HuH-7.5 (cell line): ENCODE measurements at places on chromosomes 7 and 10.

DNA sequence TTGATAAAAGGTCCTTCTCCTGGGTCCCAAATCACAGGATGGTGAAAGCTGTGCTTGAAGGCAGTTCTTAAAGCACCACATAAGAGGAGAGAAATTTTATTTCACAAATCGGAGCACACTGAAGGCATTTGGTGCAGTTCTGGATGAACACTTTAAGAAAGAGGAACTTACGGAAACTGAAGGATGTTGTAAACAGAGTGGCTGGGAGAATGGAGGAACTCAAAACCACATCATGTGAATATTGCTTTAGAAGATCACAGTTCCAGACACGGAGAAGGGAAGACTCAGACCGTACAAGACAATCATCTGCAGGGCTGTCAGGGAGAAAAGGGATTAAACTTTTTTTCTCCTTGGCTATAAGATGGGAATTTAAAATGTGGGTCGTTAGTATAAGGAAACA, 9.0 kb upstream of the GPR141 start:
- no peak for DNase-seq

DNA sequence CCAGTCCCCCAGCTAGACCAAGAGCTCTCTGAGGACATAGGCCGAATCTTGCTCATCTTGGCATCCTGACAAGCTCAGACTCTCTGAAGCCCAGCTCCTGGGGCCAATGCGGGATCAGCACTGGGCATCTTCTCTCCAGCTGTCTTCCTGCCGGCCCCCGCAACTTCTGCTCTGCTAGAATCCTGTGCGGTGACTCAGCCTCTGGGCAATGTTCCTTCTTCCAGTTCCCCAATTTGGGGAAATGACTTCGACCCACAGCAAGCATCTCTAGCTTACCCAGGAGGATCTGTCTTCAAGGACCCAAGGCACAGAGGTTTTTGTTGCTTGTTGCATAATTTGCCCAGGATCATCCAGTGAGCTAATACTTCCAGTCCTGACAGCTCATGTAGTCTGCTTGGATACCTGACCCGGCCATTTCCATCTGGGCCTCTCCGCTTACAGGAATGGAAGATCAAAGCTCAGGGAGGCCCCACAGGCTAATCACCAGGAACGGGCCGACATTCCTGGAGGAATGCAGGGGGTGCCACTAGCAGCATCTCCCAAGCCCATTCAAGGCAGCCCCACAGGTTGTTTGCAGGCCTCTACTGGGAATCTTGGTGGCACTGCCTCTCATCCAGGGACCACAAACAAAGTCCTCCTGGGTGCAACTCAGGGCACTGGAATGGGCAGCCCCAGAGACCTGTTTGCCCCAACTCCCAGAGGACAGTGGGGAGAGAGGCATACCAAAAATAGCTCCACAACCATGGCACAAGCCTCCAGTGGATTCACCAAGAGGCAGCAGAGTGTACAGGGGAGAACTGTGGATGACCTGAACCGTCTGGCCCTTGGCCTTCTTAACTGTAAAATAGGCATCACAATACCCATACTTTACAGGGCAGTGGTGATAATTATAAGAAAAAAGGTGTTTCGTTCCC, 151.9 kb downstream of the NEURL1 start:
- DNase-seq, result no peak

- DNase-seq, result no peak
These were observed 14.9 kb upstream of the MRPS24 start for GRCh38 chr7:43884209-43884608.

DNA sequence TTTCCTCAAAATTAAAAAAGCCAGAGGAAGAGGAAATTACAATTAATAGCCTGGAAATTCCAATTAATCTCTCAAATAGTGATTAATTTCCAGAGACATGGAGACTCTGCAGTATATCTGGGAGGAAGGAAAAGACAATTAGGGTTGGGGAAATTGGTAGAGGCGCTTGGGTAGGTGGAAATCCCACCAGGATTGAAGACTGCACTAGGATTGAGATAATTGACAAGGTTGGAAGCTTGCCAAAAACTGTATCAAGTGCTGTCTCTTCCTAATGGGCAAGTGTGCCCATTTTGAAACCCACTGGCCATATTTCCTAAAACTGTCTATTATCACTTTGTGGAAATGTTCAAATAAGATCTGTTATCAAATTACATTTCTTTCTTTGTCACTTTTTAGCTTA, 21.6 kb downstream of the CHN2 start:
- DNase-seq, result no peak

DNA sequence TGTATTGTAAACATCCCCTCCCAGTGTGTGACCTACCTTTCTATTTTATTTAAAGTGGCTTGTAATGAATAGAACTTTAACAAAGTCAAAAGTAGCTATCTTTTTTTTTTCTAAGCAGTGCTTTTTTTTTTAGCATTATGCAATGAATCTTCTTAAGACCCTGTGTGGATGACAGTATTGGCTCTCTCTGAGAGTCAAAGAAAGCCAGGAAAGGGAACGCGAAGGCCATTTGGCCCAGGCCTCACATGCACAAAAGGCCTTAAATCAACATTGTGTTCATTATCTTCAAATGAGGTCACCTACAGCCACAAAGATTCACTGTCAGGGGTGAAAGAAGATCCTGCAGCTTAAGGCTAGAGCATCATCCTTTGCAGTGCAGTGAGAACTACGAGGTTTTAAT, 721.5 kb downstream of the GRID1 start:
- DNase-seq, result no peak

DNA sequence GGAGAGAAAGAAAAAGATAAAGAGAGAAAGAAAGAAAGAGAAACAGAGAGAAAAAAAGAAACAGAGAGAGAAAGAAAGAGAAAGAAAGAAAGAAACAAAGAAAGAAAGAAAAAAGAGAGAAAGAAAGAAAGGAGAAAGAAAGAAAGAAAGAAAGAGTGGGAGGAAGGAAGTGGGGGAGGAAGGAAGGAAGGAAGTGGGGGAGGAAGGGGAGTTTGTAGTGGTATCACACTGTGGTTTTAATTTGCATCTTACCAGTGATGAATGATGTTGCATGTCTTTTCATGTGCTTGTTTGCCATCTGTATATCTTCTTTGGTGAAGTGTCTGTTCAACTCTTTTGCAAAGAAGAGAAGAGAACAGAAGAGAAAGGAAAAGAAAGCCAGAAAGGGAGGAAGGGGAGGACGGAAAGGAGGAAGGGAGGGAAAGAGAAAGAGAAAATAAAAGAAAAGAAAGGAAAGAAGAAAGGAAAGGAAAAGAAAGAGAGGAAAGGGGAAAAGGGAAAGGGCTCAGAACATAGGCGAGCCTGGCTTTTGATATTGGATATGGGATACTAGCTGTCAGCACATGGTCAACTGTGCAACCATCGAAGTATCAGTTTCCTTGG, 79.2 kb upstream of the FRMD4A start:
- DNase-seq, result no peak

- DNase-seq, result no peak
These were observed 24.1 kb upstream of the SH2B2 start for GRCh38 chr7:102262546-102262945.

DNA sequence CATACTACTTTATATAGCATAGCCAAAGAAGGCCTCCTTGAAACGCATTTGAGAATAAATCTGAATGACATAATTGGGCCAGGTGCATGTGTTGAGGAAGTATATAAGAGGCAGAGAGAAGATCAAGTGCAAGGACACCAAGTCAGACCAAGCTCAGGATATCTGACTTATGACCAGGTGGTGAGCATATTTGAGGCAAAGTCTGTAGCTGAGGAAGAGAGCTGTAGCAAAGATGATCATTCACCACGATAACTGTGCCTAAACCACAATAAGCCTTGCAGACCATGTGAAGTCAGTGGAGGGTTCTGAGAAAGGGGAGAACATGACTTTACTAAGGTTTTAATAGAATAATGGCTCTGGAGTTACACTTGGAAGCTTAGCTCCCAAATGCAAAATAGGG, 292.3 kb downstream of the SORCS1 start:
- no peak for DNase-seq

GRCh38 chr10:30583778-30584415, 45.7 kb downstream of the LYZL2 start:
- no peak for DNase-seq

GRCh38 chr10:72075376-72076115, 12.8 kb downstream of the SPOCK2 start:
- no peak for DNase-seq

DNA sequence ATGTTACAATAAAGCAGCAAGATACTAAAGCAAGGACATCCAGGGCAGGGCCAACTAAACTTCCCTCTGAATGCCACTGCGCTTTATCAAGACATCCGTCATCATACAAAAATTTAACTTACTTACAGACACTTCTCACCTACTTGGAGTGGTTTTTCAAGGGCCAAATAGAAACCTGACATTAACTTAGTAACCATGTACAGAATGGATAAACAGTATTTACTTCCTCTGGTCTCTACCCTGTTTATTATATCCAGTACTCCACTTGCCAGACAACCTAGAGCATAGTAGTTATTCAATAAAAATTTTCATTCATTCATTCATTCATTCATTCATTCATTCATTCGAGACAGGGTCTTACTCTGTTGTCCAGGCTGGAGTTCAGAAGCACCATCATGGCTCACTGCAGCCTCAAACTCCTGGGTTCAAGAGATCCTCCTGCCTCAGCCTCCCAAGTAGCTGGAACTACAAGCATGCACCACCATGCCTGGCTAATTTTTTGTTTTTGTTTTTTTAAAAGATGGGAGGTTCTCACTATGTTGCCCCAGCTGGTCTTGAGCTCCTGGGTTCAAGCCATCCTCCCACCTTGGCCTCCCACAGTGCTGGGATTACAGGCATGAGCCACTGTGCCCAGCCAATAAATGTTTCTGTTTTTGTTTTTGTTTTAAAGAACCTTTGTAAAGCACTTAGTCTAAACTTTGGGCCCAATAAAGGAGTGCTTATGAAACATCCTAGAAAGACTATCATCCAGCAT, 19.0 kb downstream of the SMURF1 start:
- no peak for DNase-seq

- peak; percentile 47 for DNase-seq
These were observed 35.6 kb downstream of the ANKMY2 start for GRCh38 chr7:16609842-16610450.

DNA sequence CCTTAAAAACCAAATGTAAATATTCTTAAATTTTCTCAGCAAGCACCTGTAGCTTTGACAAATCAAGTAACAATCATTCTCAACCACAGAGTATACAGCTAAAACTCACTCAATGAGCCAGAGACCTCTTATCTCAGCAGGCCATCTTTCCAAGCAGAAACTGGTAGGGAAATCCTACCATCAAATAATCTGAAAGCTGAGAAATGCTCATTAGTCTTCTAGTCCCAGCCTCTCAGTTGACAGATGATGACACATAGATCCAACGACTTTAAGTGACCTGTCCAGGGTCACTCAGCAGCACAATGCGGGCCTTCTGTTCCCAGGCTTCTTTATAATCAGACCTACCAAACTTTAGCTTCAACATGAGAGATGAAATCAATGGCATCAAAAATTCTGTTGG, 184.6 kb downstream of the SGMS1 start:
- DNase-seq, result no peak

DNA sequence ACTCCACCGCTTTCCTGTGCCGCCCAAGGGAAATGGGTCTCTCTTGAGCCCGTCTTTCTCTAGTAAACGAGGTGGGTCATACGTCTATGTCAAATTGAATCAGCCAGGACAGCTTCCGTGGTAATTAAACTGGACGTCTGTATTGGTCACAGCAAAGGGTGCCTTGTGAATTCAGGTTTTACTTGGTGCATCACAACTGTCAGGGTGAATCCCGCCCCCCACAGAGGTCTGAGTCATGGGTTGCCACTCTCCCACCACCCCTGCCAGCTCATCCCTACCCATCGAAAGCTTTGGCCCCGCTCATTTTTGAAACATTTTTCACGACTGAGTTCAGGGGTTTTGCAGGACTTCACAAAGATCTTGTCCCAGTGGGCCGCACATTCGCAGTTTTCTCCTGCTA, 8.0 kb upstream of the SP8 start:
- no peak for DNase-seq

- no peak for DNase-seq
These were observed 82.1 kb downstream of the CAMK1D start for GRCh38 chr10:12431151-12432101.

DNA sequence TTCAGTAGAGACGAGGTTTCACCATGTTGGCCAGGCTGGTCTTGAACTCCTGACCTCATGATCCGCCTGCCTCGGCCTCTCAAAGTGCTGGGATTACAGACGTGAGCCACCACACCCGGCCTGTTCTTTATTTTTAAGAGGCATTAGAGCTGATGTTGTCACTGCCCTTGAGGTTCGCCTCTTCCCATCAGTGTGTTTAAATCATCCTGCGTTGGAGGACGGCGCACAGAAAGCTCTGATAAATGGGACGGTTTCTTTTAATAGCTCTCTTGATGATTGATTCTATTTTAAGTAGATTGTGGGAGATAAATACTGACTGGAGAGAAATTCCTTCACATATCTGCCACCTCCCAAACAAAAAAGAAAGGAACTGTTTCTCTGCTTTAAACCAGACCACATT, 29.0 kb downstream of the UPP1 start:
- no peak for DNase-seq

GRCh38 chr7:39811161-39811614, 138.9 kb upstream of the CDK13 start:
- no peak for DNase-seq

GRCh38 chr10:70364772-70365091, 17.7 kb downstream of the LRRC20 start:
- no peak for DNase-seq

DNA sequence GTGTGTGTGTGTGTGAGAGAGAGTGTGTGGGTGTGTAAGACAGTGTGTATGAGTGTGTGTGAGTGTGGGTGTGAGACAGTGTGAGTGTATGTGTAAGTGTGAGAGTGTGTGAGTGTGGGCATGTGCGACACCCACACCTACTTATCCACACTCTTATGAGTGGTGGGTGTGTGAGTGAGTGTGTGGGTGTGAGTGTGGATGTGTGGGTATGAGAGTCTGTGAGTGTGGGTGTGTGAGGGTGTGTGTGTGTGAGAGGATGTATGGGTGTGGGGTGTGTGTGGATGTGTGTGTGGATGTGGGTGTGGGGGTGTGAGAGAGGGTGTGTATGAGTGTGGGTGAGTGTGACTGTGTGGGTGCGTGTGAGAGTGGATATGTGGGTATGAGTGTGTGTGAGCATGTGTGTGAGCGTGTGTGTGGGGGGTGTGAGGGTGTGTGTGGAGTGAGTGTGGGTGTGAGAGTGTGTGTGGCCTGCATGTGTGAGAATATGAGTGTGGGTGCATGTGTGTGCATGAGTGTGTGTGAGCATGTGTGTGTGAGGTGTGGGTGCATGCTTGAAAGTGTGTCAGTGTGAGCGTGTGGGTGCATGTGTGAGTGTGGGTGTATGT, 15.1 kb downstream of the VWC2 start:
- DNase-seq, result no peak

- DNase-seq, result no peak
These were observed 107.0 kb downstream of the XRCC2 start for GRCh38 chr7:152568972-152569371.

DNA sequence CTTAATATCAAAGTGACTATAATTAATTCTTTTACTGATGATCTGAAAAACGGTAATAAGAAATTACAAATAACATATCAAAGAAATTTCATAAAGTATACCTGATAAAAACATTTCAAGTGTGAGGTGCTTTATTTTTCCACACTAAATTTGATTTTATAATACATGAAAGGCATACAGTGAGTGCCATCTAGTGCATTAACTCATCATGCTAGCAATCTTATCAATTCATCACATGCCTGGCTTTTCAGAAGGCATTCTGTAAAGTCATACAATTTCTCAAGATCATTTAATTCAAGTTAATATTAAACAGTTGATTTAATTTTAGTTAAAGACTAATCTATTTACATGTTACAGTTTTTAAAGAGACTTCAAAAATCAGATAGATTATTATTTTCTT, 1020.9 kb downstream of the GATA3 start:
- DNase-seq, result no peak
